RPMI7951 (cell line): ENCODE measurements at places on chromosomes 5 and 9. TPM values are rescaled to one million over a fixed set of nuclear protein-coding genes. Genes with fewer than 3 reads are reported as not detected.

DNA sequence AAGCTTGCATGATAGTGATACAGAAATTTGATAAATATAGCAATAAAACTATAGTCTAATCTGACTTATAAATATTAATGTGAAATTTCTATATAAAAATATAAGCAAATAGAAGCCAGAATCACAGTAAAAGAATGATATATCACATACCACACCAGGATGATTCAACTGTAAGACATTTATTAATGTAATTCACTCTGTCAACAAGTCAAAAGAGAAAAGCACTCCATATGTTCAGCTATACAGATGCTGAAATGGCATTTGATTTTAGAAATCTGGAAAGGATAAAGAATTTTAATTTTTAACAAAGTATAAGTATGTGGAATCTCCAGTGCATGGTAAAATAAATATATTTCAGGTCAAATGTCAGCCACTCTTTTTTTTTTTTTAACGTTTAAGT lies 372.4 kb downstream of the KCNN2 start:
- no peak for DNase-seq

Gene PCDHGB2
- 4.6 and 6.0 TPM in 2 replicates for total RNA-seq

Gene FGF10
- not detected in 2 replicates for total RNA-seq

- no peak for DNase-seq
Observed at GRCh38 chr5:115594128-115595047, 7.9 kb downstream of the TICAM2 start.

DNA sequence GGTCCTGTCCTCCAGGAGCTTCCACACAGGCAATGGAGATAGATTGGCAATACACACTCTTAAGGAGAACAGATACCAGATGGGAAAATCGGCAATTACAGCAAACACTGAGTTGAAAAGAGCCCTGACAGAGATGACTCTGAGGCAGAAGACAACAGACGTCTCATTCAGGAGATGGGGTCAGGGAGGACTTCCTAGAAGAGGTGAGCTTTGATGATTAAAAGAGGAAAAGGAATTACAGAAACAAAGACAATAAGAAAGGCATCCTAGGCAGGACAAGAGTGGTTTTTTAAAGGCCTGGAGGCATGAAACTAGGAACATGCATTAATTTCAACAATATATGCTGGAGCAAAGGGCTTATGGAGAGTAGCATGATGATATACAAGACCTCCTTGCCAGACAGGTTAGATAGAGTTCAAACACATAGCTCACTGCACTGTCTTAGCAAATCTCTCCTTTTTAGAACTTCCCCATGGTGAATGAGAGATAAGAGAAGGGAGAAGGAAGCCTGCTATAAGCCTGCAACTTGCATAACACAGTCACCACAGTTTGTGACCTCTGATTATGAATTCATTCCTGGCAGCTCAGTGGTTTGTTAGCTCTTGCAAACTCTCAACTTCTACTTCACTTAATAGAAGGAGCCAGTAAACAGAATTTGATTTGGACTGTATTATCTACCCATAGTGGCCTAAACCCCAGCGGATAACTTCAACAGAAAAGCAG lies 48.5 kb downstream of the SIL1 start:
- no peak for DNase-seq

Gene PRLR
- total RNA-seq = 0.10 and 0.12 TPM in 2 replicates

Gene MEIKIN
- not detected in 2 replicates for total RNA-seq

GRCh38 chr5:149227168-149227826 lies 44.4 kb upstream of the AFAP1L1 start:
- peak; percentile 87 for DNase-seq

Gene PAEP
- total RNA-seq = 0.39 TPM in 1 of 2 replicates, not detected in the other

GRCh38 chr5:125695996-125696655 lies 727.1 kb upstream of the GRAMD2B start:
- DNase-seq = peak; percentile 76

Gene HTR1A
- total RNA-seq = not detected in 2 replicates

- no peak for DNase-seq
Observed at GRCh38 chr5:149849966-149850910, 94.4 kb downstream of the PDE6A start.

Gene CSF1R
- 2.5 and 4.3 TPM in 2 replicates for total RNA-seq

DNA sequence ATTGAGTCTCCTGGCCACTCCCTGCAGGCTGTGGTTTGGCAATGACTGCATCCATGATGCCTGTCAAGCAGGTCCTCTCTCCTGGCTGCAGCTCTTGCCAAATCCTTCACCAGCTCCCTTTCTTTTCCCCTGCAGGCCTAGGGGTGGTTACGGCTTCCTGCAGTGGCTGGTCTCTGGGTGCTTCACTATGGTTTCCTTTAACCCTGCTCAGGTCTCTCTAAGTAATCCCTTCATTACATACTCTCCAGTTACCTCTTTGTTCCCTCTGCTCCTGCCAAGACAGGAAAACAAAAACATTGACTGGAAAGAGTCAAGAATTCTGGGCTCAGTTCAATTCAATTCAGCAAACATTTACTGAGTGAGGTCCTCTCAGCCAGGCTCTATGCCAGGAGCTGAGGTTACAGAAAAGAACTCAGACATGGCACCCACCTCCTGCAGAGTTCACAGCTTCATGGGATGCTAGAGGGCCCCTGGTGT lies 19.8 kb upstream of the PTPN3 start:
- DNase-seq = no peak

GRCh38 chr9:102273952-102274351 lies 535.5 kb upstream of the GRIN3A start:
- DNase-seq = no peak

- no peak for DNase-seq
Observed at GRCh38 chr9:2764353-2764752, 47.0 kb downstream of the KCNV2 start.

DNA sequence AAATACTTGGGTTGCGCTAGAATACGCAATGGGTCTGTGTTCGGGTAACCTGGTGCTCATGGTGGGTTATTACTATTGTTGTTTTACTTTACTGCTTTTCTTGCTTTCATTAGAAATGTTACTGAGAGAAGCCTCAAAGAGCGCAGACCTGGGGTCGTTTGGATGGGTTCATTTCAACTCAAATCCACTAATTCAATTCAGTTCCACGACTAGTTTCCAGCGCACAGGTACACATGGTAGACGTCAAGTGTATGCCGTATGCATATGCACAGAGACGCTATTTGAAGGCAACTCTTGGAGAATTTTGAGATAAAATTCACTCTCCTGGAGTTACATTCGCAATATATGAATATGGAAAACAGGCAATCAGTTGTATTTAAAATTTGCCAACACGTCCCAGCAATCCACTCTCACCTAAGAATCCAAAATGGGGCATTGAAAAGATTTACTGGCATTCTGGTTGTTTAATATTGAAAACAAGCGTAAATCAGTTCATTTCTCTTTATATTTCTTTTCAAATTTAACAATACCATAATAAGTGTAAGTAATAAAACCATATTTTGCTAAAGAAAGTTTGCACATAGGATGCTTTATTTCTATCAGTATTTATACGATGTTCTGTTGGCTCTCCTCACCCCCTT lies 4.4 kb upstream of the PAX5 start:
- no peak for DNase-seq

- DNase-seq = peak; percentile 25
Observed at GRCh38 chr5:78328585-78329173, 31.7 kb upstream of the SCAMP1 start.

DNA sequence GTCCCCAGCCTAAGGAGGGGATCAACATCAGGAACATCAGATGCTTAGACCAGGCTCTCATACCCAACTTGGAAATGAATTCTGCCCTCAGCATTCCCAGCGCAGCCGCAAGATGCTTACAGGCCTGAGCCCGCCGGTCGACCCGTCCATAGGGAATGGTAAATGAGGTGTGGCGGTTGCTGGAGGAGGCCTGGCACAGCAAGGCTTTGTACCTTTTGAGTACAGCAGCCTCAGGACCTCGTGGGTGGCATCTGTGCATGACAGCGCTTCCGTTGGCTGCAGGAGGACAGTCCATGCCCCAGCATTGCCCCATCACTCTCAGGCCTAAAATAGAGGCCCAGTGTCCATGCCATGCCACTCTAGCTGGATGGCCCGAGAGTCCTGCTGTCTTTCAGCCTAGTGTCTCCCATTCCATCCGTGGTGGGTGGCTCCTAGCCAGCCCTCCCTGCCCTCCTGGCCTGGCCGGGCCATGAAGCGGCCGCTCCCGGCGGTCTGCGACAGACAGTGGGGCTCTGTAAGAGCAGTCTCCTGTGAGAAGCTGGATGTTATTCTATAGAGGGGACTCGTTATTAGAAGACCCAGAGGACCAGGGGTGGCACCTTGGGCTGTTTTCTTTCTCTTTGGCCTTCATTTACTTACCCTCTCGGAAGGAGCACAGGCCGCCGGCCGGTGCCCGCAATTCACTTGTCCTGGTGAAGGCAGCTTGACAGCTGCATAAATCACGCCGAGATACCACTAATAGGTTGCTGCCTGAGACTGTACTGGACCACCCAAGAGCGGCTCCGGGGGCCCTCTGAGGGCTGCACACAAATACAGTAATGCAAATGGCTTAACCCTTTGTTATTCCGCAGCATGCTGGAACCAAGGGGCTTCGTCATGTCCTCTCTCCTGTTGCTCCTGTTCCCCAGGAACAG lies 223.5 kb upstream of the TUT7 start:
- no peak for DNase-seq

GRCh38 chr5:6362846-6363245 lies 15.5 kb downstream of the MED10 start:
- DNase-seq = no peak

Gene SPINK6
- total RNA-seq = not detected in 2 replicates

- DNase-seq = peak; percentile 40
Observed at GRCh38 chr5:65760504-65761275, 38.7 kb downstream of the NLN start.

DNA sequence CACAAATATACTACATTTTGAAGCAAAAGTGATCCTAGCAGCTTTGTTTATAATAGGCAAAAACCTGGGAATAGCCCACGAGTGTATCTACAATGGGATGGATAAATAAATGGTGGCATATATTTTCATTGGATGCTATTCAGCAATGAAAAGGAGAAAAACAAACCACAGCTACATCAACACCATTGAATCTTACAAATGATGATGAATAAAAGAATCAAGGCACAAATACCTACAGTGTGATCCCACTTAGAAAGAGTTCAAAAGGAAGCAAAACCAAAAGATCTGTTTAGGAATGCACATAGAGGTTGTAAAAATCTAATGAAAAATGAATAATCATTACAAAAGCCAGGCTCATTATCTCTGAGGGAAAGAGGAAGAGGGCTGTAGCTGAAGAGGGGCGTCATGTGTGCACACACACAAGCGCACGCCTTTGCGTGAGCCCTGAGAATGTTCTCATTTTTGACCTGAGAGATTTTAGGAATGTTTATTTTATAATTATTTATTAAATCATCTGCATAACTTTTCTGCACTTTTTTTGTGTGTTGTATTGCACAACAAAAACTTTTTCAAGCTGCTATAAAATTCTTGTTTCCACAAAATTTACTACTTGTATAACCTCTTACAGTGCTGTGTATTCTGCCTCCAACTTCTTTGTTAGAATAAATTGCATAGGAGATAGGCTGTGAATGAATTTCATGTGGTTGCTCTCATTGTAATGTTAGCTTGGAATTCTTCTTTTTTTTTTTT lies 5.9 kb upstream of the RHOBTB3 start:
- DNase-seq = no peak

DNA sequence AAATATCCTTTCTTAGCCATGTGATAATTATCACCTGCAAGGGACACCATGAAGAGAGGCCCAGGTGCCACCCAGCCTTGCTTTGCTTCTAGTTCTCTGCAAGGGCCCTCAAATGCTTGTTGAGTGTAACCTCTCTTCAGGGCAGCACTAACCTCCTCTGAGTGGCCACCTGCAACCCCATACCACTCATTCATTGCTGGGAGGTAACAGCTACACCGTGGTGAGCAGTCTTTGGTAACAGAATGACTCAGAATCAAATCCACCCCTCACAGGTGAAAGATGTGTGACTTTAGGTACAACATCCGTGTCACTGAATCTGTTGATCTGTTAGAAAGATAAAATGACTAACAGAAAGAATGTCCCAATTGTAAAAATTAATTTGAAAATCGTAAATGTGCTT lies 365.1 kb upstream of the TRPC7 start:
- DNase-seq = no peak

- DNase-seq = peak; percentile 46
Observed at GRCh38 chr5:112186401-112186990, 232.6 kb downstream of the EPB41L4A start.

- no peak for DNase-seq
Observed at GRCh38 chr9:126927419-126927818, 12.8 kb downstream of the RALGPS1 start.

DNA sequence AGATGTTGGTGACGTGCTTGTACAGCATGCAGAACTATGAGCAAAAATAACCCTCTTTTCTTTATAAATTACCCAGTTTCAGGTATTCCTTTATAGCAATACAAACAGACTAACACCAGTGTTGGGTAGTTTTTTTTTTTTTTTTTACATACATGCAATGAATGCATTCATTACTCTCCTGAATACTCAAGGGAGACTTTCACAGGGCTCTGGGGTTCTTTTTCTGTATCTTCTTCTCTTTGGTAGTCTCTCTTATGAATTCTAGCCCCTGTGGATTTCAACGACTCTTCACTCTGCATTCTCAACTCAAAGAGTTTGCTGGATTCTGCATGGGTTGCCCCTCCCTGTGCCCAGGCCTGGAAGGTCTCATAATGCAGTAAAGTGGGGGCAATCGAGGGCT lies 27.8 kb downstream of the PTTG1 start:
- DNase-seq = no peak

DNA sequence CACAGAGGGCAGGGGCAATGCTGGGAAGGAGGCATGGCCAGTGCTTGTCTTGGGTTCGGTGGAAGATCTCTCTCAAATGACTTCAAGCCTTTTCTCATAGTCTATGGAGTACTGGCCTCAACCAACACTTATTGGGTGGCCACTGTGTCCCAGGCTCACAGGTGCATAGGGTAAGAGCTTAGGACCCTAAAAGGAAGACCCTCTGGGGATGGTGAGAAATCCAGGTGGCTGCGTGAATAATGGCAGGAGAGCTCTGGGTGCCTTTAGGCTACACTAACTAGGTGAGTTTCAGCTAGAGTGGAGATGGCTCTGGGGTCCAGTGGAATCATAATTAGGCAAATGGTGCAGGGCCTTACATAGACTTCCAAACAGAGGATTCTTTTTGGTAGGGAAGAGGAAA lies 9.9 kb downstream of the STC2 start:
- no peak for DNase-seq

- peak; percentile 83 for DNase-seq
Observed at GRCh38 chr9:132026932-132027585, 52.6 kb downstream of the MED27 start.

GRCh38 chr5:74378464-74378863 lies 262.1 kb downstream of the ENC1 start:
- no peak for DNase-seq

DNA sequence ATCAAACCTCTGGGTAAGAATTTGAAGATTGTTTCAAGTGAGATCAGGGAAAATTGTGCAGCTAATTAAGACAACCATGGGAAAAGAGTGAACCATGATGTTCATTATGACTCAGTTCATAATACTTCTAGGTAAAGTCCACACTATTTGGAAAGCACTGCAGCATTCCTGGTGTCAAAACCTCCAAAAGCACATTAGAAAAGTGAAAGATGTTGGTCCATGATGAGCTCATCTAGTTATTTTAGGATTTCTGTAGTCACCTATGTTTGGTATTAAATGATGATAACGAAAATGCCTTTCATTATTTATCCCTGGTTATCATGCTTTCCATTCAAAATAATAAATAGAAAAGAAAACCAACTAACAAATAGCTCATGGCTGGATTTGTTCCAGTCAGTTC lies 49.1 kb downstream of the PTCD2 start:
- no peak for DNase-seq
